ENCODE measurements at places on chromosomes 2 and 18.

GRCh38 chr2:89842180-89842908 lies 1150.9 kb downstream of the RPIA start:
- no peak for DNase-seq

GRCh38 chr2:74553892-74554819 lies at the start of the genes DOK1 and LOXL3:
TSS of gene DOK1 (plus strand) at chr2:74554720. CDS start at chr2:74554755, 35 bp downstream.
TSS of gene LOXL3 (minus strand) at chr2:74553942. CDS start at chr2:74552634, 1,308 bp downstream.
- peak; percentile 75 for DNase-seq

- peak; percentile 28 for DNase-seq
Measured at GRCh38 chr18:54388203-54389142, 30.8 kb downstream of the C18orf54 start.

DNA sequence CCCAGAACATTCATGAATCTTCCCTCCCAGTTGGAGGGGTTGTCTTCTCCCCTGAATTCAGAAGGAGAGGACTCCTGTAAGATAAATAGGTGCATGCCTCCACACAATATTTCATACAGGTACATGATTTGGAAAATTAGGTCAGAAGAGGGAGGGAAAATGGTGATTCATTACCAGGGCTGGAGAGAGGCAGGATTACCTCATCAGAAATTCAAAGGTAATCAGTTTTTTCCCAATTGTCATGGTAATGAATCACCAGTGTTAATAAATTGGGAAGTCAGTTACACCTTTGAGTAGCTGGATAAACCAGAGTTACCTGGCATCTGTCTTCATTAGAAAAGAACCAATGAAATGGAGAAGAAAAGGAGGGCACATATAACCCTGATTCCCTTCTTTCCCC lies 128.5 kb downstream of the EN1 start:
- no peak for DNase-seq

- DNase-seq = no peak
Measured at GRCh38 chr18:8609659-8610458, 622 bp downstream of the RAB12 start.

- no peak for DNase-seq
Measured at GRCh38 chr2:8893474-8893873, 56.1 kb upstream of the KIDINS220 start.

- no peak for DNase-seq
Measured at GRCh38 chr2:30095402-30095801, 51.4 kb upstream of the YPEL5 start.

DNA sequence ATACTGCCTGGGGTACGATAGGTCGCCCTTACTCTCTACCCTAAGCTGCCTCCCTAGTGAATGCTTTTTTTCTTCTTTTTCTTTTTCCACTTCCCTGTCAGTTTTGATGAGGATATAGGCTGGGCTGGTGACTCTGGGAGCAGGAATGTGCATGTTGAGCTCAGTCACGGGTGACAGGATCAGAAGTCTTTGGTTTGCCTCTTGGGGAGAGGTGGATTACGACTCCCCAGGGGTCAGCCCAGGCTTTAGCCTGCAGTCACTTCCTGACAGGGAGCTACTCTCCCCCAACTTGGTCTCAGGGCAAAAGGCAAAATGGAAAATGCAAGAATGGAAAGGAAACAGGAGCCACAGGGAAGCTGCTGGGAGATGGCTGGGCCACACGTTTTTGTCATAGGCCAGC lies 57.3 kb downstream of the THNSL2 start:
- DNase-seq = no peak

DNA sequence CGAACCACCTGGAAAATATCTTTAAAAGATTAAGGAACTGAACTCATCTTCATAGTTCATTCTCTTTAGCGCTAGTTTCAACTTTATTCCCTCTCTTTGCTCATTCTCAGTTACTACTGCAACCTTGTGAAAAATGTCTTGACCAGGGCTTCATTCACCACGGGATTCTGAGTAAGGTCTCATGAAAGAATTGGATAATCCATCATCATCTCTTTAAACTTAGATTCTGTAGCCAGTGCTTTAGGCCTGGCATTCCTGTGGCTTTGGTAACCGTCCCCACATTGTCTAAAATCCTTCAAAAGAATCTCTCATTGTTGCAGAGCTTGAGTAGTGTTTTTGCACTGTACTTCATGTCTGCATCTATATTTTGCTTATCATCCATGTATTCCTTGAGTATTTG lies 229.5 kb downstream of the ETAA1 start:
- no peak for DNase-seq

DNA sequence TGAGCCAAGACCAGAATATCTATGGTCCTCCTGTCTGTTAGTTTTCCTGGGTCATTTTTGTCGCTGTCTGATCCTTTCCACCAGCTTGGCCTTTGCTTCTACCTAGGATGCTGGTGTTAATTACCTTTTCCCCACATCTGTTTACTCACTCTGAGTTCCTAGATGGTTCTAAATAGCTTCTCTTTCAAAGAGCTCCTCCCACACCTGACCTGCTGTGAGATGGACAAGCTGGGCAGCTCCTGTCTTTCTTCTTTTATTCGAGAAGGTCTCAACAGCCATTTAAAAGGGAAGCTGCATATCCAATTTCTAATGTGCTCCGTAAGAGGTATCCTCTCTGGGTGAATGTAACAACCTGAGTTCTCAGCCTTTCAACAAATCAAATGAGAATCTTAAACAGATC lies 156.2 kb downstream of the HRH4 start:
- no peak for DNase-seq

DNA sequence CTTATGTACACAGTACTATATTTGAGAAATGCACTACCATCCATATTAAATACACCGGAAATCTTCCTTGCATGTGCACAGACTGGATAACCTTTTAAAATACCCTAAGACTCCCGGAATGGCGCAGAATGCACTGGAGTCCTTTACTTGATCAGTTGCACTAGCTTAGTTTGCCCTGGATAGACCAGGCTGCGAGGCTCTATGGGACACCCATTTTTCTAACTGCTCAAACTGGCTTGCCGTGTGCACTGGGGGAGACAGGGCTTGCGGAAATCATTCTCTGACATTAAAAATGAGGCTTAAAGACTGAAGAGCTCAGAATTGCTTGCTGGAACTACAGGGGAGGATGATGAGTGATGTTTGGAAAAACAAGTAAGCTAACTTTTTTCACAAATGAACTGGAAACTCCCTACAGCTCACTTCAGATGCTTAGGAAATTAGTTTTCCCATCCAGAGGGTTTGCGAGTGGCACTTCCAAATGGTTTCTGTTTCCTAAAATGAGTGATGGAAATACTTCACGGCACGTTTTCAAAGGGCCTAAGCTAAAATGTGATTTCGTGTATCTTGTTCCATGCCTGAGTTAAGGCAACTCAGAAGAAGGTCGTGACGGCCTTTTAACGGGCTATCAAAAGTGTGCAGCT lies 2.7 kb downstream of the NCK2 start:
- no peak for DNase-seq

GRCh38 chr2:195543063-195543462 lies 114.0 kb upstream of the SLC39A10 start:
- no peak for DNase-seq

DNA sequence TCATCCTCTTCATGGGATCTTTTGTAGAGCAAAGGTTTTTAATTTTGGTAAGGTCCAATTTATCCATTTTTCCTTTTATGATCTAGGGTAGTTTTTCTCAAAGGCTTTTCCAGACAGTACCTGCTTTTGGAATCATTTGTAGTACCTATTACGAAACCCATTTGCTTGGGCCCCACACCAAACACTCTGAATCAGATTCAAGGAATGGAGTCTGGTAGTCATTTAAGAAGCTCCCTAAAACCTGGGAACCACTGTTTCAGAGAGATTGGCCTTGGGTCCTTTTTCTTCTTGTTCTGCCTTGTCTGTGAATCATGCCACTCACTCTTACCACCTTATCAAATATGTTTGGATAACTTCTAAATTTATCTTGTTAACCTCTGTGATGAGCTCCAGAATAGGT lies 40.3 kb downstream of the OSBPL6 start:
- DNase-seq = no peak

DNA sequence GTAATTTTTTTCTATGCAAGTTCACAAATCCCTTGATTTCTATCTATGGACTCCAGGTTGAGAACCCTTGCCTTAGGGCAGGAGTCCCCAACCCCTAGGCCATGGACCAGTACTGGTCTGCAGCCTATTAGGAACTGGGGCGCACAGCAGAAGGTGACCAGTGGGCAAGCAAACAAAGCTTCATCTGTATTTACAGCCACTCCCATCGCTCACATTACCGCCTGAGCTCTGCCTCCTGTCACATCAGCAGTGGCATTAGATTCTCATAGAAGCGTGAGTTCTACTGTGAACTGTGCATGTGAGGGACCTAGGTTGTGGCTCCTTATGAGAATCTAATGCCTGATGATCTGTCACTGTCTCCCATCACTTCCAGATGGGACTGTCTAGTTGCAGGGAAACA lies 70.2 kb upstream of the SMAD2 start:
- DNase-seq = no peak

- no peak for DNase-seq
Measured at GRCh38 chr18:12802538-12802937, 81.5 kb downstream of the PTPN2 start.

- no peak for DNase-seq
Measured at GRCh38 chr2:100554798-100555407, 7.9 kb upstream of the PDCL3 start.

DNA sequence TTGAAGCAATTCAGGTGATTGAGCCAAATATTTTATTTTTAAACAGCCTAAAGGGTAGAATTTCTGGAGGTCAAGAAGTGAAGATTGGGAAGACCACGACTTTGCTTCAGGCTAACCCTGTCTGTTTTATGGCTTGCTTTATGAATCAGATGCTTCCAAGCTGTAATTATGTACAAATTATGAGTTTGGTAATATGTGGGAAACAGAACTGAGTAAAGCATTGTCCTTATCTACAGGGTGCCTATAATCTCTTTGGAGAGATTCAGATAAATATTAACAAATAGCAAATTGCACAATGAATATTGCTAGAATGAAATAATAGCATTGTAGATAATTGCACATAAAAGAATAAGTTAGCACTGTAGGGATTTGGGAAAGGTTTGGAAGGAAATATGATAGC lies 539.4 kb upstream of the CDH2 start:
- DNase-seq = no peak

DNA sequence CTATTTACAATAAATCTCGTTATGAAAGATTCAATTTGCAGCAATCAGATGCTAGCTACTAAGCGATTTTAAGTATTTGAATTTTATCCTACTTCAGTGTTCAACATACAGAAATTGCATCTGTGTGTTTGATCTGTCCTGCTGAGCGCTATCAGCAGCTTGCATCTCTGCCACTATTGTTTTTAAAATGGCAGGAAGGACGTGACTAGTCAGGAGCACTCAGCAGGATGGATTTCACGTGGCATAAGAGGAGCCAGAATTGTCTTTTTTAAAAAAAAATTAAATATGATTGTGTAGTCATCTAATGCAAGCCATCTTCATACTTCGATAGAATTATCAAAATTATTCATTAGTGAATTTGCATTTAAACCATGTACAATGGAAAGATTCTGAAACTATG lies 2.8 kb upstream of the KLHL14 start:
- no peak for DNase-seq

DNA sequence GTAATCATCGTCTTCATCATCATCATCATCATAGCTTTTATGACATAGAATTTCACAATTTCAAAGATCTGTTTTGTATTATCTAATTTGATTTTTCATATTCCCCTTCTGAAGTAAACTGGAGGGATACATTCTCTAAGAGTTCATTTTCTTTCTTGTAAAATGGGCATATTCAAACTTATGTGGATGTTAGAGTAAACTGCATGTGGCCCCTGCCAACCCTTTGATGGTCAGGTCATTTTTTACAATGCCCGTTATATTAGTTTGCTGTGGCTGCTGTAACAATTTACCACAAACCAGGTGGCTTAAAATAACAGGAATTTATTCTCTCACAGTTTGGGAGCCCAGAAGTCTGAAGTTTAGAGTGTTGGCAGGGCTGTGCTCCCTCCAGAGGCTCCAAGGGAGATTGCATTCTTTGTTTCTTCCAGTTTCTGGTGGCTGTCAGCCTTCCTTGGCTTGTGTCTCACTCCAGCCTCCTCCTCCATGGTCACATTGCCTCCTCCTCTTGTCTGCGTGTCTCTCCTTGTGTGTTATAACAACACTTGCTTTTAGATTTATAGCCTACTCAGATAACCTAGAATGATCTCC lies 127.5 kb upstream of the MMADHC start:
- DNase-seq = no peak

- DNase-seq = no peak
Measured at GRCh38 chr18:53991805-53992204, 232.7 kb downstream of the MBD2 start.

- DNase-seq = no peak
Measured at GRCh38 chr2:174722942-174723592, 41.2 kb downstream of the CHRNA1 start.

DNA sequence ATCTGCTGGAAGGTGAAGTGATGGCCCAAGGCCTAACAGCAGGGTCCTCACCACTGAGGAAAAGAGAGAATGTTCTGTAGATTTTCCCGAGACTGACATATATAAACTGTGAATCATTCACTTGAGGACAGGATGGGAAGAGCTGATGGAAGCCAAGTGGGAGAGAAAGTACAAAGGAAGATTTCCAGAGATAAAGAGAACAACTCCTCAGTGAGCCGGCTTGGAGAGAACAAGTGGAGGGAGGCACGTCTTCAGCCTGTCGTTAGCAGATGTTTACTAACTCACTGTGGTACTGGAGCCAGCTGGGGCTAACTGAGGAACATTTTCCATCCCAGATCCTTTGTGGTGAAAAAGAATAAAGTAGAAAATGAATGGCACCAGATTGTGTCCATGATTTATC lies 552.9 kb upstream of the TNP1 start:
- DNase-seq = no peak

- no peak for DNase-seq
Measured at GRCh38 chr18:56009411-56009810, 421.4 kb upstream of the TCF4 start.

GRCh38 chr18:22346953-22347605 lies 70.6 kb downstream of the CTAGE1 start:
- DNase-seq = no peak

- DNase-seq = no peak
Measured at GRCh38 chr2:122357998-122358397, 602.5 kb downstream of the TSN start.

GRCh38 chr2:238466243-238466756 lies 39.6 kb downstream of the ASB1 start:
- no peak for DNase-seq

GRCh38 chr2:137117385-137117784 lies 352.0 kb downstream of the THSD7B start:
- no peak for DNase-seq

DNA sequence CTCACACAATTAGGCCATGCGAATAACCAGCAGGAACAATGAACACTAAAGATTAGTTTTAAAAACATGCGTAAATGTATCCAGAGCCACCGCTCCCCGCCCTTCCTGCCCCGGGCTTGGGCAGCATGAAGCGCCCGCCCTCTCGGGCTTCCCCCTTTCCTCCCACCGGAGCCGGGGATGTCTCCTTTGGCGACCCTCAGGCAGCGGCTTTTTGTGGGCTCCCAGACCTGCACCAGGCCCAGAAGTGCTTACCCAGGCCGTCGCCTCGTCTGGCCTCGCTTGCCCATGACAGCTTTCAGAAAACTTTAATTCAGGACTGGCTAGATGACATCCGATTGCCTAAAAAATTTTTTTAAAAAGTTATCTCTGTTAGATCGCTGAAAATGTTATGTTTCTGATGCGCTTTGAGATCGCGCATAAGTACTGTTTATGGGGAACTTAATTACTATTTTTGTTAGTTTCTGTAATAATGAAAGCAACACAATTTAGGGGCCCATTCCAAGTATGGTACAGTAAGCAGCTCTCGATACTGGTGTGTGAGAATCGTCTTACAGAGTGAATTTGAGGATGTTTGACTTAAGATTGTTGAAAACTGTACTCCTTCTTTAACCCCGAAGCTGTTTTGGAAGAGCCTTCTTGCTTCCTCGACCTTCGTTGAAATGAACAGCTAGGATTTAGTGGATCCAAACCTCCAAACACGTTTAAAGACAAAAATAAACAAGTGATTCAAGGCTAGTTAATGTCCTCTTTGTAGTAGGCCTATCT lies 1.1 kb downstream of the MAP3K20 start:
- DNase-seq = peak; percentile 15
